Stimulated activated CD4-positive, alpha-beta T cell treated with anti-CD3 and anti-CD28 coated beads, Interleukin-15, amount 100 ng/mL, for 48 hours (primary cell): ENCODE measurements at places on chromosomes 4 and X.

- DNase-seq: no peak
Observed at GRCh38 chr4:7260569-7260968, 68.2 kb downstream of the SORCS2 start.

GRCh38 chrX:73849073-73849472 lies 286.1 kb downstream of the CHIC1 start:
- no peak for DNase-seq

DNA sequence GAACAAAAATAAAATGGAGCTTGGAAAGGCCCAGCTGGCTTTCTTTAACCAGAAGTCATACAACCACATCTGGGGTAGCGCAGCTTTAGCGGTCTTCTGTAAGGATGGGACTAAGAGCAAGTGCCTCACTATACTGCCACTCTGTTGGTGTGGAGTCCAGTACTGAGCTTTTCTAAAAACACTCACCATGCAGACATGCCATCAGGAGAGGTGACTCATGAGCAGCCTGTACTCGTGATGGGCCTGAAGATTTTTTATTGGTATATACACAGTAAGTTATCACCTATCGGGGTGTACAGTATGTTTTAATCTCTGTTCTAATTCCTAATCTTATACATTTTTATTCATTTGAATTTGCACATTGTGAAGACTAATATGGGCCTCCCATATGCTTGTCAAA lies 9.6 kb downstream of the PPP3CA start:
- no peak for DNase-seq

GRCh38 chr4:99404595-99405287 lies 30.4 kb downstream of the ADH7 start:
- no peak for DNase-seq

DNA sequence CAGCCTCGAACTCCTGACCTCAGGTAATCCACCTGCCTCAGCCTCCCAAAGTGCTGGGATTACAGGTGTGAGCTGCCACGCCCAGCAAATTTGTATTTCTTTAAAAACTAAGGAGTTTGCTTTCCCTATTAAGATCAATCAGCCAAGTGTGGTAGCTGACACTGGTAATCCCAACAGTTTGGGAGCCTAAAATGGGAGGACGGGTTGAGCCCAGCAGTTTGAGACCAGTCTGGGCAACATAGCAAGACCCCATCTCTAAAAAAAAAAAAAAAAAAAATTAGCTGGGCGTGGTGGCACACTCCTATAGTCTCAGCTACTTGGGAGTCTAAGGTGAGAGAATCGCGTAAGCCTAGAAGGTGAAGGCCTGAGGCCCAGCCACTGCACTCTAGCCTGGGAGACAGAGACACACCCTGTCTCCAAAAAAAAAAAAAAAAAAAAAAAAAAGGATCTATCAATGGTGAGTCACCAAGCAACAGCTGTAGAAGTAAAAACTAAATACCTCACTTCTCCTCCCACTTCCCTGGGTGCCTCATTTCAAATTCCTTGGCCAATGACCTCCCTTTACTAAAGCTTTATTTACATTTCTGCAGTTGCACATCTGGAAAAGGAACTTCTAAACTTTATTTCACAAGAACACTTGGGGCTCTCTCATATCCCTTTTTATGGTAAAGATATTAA lies 54.5 kb downstream of the LDB2 start:
- DNase-seq: no peak

GRCh38 chr4:139593091-139593564 lies 37.1 kb upstream of the SETD7 start:
- no peak for DNase-seq

GRCh38 chr4:72430988-72431387 lies 138.0 kb downstream of the ADAMTS3 start:
- DNase-seq: no peak

- no peak for DNase-seq
Observed at GRCh38 chrX:23235051-23235450, 99.6 kb upstream of the PTCHD1 start.

DNA sequence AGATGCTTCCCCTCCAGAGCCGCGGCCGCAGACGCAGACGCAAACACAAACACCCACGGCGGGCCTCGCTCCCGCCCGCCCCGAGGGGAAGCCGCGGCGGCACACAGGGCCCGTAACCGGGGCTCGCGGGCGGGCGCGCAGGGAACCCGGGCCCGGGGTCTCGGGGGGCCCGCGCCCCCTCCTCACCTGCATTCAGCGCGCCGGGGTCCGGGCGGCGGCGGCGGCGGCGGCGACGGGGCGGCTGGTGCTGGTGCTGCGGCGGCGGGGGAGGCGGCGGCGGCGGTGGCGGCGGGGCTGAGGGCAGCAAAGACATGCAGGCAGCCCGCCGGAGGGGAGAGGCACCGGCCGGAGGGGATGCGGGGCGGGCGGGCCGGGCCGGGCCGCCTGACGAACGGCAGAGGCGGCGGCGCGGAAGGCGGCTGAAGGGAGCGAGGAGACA lies 255 bp upstream of the CNOT6L start:
- DNase-seq: peak; percentile 53

DNA sequence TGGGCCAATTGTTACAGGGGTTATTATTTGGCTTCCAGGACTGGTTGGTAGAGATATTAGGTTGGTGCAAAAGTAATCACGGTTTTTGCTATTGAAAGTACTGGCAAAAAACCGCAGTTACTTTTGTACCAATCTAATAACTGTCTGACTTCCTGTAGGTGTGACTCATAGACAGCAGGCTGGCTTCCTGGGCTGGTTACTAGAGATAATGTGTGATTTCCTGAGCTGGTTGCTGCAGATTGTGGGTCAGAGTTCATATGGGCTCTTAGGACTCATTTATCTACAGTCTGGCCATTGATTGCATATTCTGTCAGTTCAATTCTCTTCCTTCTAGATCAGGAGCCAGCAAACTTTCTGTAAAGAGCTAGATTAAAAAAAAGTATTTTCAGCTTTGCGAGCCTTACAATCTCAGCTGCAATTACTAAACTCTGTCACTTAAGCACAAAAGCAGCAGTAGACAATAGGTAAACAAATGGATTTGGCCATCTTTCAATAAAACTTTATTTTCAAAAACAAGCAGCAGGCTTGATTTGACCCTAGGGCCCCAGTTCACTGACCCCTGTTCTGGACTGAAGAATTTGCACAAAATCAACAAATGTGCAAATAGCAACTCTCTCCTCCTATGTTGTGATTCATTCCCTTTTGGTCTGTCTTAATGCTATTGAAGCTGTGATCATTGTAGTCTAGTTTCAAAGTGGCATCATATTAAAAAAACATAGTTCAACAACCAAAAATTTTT lies 50.8 kb upstream of the BOD1L1 start:
- DNase-seq: no peak

DNA sequence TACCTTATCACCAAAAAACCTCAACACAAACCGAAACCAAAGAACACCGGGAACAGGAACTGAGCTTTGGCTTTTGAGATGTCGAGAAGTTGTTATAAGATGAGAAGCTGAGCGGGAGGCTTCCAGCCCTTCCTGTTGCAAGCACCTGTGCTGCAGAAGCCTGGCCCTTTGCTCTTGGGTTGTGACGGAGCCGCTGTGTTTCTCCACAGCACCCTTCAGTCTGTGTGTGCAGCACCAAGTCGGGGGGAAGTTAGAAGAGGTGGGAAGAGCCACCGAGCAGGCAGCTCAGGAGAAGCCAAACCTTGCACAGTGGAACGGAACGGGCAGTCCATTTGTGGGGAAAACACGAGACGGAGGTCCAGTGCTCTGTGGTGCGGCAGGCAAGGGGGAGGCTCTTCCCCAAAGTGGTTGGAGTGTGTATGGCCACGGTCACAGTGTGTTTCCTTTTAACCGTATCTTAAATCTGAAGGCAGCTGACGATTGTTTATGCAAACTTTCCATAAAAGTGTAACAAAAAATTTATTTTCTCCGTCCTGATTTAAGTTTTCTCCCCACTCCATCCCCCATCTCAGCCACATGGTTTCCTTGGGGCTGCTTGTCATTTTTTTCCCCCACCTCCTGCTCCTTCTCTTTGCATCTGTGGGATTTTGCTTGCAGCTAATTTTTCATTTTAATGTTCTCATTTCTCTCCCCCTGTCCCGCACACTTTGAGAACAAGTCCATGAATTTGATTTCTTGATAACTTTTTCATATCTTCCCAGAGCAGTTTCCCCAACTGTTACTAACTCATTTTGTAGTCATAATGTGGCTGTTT lies 123.7 kb downstream of the STOX2 start:
- peak; percentile 2 for DNase-seq

- DNase-seq: no peak
Observed at GRCh38 chrX:24395775-24396174, 35.3 kb downstream of the SUPT20HL1 start.

GRCh38 chr4:52715914-52716313 lies 35.3 kb downstream of the ERVMER34-1 start:
- no peak for DNase-seq

- DNase-seq: no peak
Observed at GRCh38 chr4:141501931-141502330, 134.5 kb upstream of the IL15 start.

DNA sequence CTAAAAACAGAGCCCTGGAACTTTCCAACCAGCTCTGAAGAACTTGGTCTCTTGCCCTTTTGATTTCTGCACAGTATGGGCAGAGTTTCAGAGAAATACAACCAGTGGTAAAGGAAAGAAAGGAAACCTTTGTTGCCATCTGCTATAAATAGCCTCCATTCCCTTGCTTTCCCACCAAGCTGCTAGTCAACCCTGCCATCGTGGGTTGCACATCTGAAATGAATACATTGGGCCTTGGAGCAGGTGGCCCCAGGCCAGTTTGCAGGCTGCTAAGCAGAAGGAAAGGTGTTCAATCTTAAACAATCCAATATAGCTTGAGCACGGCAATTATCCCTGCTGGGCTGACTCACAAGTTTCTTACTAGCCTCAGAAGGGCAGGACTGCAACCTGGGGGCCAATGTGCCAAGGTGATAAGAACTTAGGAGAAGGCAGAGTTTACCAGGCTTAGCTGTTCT lies 142.5 kb downstream of the PPARGC1A start:
- DNase-seq: no peak

DNA sequence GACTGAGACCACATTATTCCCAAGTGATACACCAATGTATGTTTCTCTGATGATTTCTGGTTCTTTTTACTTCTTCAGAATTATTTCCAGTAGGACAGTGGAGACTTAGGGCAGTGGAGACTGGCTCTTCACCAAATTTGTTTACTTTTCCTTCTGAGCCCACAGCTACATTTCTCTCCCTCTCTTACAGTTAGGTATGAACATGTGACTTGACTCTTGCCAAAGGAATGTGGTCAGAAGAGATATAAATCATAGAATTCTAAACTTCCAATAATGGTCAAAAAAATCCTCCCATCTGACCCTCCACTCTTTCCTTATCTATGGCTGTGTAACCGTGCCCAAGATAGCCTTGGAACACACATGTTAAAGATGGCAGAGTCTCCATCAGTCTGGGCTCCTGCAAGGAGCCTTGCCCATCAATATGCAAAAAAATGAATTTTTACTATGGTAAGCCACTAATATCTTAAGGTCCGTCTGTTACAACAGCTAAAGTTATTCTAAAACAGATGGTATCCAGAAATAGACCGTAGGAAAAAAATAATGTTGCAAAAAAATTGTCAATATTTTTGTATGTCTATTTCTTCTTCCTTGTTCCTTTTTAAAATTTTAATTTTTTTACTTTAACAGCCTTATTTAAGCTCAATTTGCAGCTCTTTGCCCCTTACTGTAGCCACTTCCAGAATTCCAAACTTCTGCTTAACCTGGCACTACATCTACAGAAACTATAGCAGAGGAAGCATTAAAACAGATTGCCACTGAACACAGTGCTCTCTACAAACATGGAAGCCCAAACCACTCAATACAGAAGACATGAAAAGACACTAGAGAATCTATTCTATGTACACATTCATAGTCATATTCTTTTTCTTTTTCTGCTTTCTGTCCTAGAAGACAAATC lies 260.7 kb downstream of the COL25A1 start:
- DNase-seq: no peak

GRCh38 chrX:17183566-17183965 lies 191.4 kb upstream of the NHS start:
- DNase-seq: no peak
